ENCODE measurements at places on chromosomes 4 and X.

DNA sequence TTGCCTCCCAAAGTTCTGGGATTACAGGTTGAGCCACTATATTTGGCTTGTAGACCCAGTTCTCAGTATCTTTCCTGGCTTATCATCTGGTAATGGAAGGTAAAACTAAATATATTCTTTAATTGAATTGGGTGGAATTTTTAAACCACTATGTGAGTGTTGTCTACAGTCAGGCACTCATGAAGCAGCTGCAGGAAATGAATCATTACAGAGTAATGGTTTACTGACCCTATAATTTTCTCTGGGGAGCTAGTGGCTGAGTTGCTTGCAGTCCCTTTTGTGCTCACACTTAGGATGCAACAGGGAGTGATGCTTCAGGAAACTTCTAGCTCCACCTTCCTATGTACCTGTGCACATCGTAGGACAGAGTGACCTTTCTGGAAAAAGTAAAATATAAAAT lies 4.1 kb upstream of the UGT2B7 start:
- no peak overlapping the region for H3K4me3 ChIP-seq
- DNase-seq: no peak
- no peaks in the 10 kb centered on the region for H3K36me3 ChIP-seq
- no peaks in the 10 kb centered on the region for H3K4me1 ChIP-seq
- H3K27ac ChIP-seq: no peak overlapping the region

DNA sequence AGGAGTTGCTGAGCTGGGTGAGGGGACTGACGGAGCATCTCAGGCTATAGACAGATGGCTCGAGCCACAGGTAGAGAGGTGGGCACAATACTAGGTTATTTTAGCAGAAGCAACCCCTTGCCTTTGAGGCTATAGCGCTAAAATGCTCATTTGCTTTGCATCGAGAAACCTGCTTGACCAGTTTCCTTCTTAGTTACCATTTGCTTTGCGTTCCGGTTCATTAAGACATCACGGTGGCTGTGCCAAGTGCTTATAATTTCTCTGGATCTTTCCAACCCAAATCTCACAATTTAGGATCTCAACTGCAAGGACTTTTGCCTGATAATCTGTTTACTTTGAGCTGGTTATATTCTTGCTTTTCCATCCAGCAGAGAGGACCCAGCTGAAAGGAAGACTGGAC lies 40.8 kb downstream of the DLG3 start:
- H3K4me3 ChIP-seq: no peak overlapping the region
- no peaks in the 10 kb centered on the region for H3K4me1 ChIP-seq
- peaks cover 6% of the 10 kb centered on the region for H3K27me3 ChIP-seq
- DNase-seq: no peak
- no peak overlapping the region for H3K27ac ChIP-seq

DNA sequence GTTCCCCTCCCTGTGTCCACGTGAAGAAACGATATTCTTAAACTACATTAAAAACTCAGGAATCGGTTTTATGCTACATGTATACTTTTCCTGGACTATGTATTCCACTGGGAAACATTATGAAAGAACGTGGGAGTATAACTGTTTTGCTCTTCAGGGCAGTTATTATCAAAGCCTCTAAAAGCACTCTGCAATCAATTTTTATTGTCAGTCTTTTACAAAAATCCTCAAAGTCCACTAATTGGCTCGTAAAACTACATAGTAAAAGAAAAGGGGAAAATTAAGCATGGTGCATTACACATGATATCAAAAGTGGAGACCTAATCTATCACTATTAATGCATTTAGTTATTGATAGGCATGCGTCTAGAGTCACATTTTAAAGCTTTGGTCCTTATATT lies 11.4 kb upstream of the CFAP299 start:
- no peaks in the 10 kb centered on the region for H3K36me3 ChIP-seq
- no peak overlapping the region for H3K27ac ChIP-seq
- H3K27me3 ChIP-seq: peaks cover 3% of the 10 kb centered on the region
- no peak overlapping the region for H3K4me3 ChIP-seq
- no peak for DNase-seq

DNA sequence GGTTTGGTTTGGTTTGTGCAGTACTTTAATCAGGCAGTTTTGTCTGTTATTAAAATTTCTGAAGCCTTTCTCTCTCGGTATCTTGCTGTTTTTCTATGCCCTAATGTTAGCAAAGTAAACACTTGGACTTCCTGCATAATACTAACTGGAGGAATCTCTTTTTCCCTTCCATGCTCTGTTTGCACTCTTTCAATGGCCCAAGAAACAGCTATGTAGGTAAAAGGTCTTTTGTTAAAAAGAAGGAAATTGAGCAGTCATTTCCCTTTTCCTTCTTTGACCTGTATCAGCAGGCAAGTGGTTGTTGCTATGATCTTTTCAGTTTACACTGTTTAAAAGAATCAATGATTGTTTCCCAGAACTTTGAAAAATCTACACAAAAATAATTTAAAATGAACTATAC lies 82.7 kb downstream of the CCSER1 start:
- no peaks in the 10 kb centered on the region for H3K4me1 ChIP-seq
- H3K27ac ChIP-seq: no peak overlapping the region
- H3K27me3 ChIP-seq: no peaks in the 10 kb centered on the region
- DNase-seq: no peak
- H3K4me3 ChIP-seq: no peak overlapping the region
- no peaks in the 10 kb centered on the region for H3K36me3 ChIP-seq
